ENCODE measurements at places on chromosomes 5 and 9. TPM values are rescaled to one million over a fixed set of nuclear protein-coding genes. Genes with fewer than 3 reads are reported as not detected.

SYK gene
- total RNA-seq: 42.9 TPM

SH2D3C gene
- total RNA-seq: 9.1 TPM

NCBP1 gene
- 23.9 TPM for total RNA-seq

AK3 gene
- total RNA-seq: 40.9 TPM

OR1Q1 gene
- not detected for total RNA-seq

SPINK7 gene
- not detected for total RNA-seq

- no peak for DNase-seq
Measured at GRCh38 chr5:122661496-122662180, 113.2 kb upstream of the SNX2 start.

- no peak for DNase-seq
Measured at GRCh38 chr5:8478326-8478725, 609.4 kb downstream of the MTRR start.

- no peak for DNase-seq
Measured at GRCh38 chr5:34038390-34038789, 4.6 kb downstream of the C1QTNF3 start.

GRCh38 chr5:107391787-107392186 lies 278.9 kb downstream of the EFNA5 start:
- DNase-seq: no peak

- no peak for DNase-seq
Measured at GRCh38 chr9:28539434-28540070, 966.3 kb upstream of the C9orf72 start.

DNA sequence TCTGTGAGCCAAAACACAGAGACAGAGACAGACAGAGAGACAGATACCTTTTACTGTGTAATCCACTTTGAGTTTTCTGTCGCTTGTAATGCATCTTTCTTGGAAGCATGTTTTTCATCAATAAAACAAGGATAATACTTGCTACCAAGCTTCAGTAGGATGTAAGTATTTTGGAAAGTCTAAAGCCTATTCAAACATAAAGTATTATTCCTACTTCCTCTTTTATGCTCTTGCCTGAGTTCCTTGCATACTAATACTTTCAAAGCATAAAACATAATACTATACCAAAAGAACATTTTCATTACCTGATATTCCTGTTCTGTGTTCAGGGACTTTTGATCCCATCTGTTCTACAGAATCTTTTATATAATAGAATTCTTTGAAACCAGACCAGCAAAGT lies 64.5 kb upstream of the SLC30A5 start:
- no peak for DNase-seq

- no peak for DNase-seq
Measured at GRCh38 chr9:97484134-97484533, 17.3 kb upstream of the TMOD1 start.

DNA sequence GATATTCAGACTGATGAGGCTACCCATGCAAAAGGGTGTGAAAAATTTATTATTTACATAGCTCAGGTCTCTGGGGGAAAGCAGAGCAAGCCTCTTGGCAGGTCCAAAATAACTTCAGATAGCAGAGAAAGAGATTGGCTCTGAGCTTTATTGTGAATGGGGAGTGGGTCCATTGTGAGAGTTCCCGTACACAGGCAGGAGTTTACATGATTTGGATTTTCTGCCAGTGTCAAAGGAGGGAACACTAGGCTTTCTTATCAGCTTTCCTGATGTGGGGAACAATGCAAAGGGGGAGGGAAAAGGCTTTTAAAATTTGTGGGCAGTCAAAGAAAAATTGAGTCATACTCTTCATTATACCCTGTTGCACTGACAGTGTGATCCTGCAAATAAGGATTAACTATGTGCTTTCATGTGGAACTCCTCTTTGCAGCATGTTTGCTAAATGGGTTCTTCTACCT lies 615.0 kb upstream of the RIOK2 start:
- DNase-seq: no peak

DNA sequence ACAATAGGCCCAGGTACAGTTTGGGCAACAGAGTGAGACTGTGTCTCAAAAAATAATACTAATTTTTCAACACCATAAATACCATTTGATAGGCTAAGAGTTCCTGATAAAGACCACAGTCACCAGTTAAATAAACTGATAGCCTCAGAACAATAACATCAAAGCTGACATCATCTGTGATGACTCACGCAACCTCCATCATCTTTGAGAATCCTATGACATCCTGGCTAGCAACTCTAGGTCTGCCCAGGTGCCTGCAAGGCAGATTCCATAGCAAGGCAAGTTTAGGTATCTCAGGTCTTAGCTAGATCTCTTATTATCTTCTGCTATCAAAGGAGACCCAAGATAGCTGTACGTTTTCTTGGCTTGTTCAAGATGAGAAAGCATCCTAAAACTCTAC lies 30.5 kb upstream of the UBAP2 start:
- no peak for DNase-seq

GRCh38 chr9:89154218-89154617 lies 24.4 kb downstream of the SHC3 start:
- DNase-seq: no peak

DNA sequence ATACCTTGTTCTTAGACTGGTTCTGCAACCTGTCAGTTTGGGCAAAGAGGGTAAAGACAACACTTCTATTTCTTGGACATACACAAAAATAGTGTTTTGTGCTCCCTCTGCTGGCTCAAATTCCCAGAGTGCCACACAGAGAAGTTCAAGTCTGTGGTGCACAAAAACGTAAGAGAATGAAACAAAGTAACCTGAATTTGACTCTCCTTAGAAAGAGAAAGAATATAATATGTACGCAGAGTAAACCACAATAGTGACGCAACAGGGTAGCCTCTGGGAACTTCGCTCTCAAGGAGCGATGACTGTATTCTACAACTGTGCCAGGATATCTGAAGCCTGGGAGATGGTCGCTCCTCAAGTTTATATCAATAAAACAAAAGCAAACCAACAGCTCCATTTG lies 18.5 kb downstream of the DDX31 start:
- no peak for DNase-seq

- DNase-seq: no peak
Measured at GRCh38 chr5:178287091-178287790, 54.6 kb upstream of the PHYKPL start.

DNA sequence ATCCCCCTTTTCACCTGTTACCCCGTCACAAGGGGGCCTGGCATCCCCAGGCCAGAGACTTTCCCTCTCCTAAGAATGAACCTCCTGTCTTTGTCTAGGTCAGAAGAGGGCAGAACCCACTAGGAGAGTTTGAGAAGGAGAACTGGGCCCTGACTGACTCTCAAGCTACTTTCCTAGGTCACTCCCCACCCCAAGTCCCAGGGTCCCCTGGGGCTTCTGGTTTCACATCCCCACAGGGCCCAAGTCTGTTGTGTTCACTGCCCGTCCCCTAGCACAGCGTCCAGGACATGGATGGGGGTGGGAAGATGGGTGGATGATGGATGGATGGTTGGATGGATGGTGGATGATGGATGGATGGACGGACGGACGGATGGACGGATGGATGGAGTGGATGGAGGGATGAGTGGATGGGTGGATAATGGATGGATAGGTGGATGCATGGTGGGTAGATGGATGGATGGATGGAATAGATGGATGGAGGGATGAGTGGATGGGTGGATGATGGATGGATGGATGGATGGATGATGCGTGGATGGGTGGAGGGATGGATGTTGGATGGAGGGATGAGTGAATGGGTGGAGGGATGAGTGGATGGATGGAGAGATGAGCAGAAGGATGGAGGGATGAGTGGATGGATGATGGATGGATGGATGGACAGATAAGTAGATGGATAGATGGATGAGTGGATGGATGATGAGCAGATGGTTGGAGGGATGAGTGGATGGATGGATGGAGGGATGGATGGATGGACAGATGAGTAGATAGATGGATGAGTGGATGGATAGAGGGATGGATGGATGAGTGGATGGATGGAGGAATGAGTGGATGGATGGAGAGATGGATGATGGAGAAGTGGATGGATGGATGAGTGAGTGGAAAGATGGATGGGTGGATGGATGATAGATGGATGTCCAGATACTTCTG lies 50.6 kb downstream of the KCNT1 start:
- DNase-seq: no peak

- DNase-seq: no peak
Measured at GRCh38 chr5:31464081-31464480, 67.8 kb downstream of the DROSHA start.

- no peak for DNase-seq
Measured at GRCh38 chr9:136079916-136080246, 15.2 kb downstream of the NACC2 start.

Measured in mucosa of gallbladder (tissue), 1 donor.